Activated naive CD4-positive, alpha-beta T cell treated with anti-CD3 and anti-CD28 coated beads for 36 hours (primary cell): ENCODE measurements at places on chromosomes 2 and 18. TPM values are rescaled to one million over a fixed set of nuclear protein-coding genes. Genes with fewer than 3 reads are reported as not detected.

GRCh38 chr2:102116630-102117471, 25.7 kb upstream of the IL1R1 start:
- peaks cover 2% of the 10 kb centered on the region for H3K27me3 ChIP-seq
- peaks cover 50% of the 10 kb centered on the region for H3K4me1 ChIP-seq
- DNase-seq = no peak
- peak overlapping the region; percentile 33 for H3K27ac ChIP-seq

GRCh38 chr2:202824901-202825300, 46.7 kb downstream of the ICA1L start:
- no peaks in the 10 kb centered on the region for H3K36me3 ChIP-seq
- DNase-seq = no peak
- H3K27ac ChIP-seq = no peak overlapping the region
- H3K4me3 ChIP-seq = no peak overlapping the region
- H3K4me1 ChIP-seq = no peaks in the 10 kb centered on the region

- H3K36me3 ChIP-seq = peaks cover 69% of the 10 kb centered on the region
- DNase-seq = peak; percentile 57
- peak overlapping the region; percentile 58 for H3K27ac ChIP-seq
- no peak overlapping the region for H3K4me3 ChIP-seq
- peaks cover 31% of the 10 kb centered on the region for H3K4me1 ChIP-seq
These were observed 72.0 kb downstream of the RIF1 start for GRCh38 chr2:151481744-151482143.

- H3K27me3 ChIP-seq = no peaks in the 10 kb centered on the region
- no peak overlapping the region for H3K4me3 ChIP-seq
- no peak for DNase-seq
These were observed 68.5 kb downstream of the PIGN start for GRCh38 chr18:62118328-62118727.

- H3K4me3 ChIP-seq = no peak overlapping the region
- H3K27ac ChIP-seq = no peak overlapping the region
These were observed 49.9 kb upstream of the PNPT1 start for GRCh38 chr2:55743583-55743982.

DNA sequence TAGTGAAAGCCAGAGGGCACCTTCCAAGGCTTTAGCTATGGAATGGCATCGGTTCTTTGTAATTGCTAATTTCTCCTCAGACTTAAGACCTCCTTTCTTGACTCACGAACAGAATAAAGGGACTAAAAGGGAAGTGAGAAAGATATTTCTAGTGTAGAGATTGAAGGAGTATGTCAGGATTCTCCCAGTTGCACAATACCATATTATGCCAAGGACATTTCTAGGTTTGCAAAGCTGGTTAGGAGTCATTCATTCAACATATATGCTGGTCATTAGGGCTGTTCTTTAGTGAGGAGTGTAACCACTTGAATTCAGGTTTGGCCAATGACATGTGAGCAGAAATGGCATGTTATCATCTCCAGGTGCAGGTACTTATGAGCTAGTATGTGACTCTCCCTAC, 7.4 kb downstream of the REEP1 start:
- peaks cover 2% of the 10 kb centered on the region for H3K27me3 ChIP-seq
- H3K27ac ChIP-seq = no peak overlapping the region
- no peaks in the 10 kb centered on the region for H3K4me1 ChIP-seq
- no peak for DNase-seq

DNA sequence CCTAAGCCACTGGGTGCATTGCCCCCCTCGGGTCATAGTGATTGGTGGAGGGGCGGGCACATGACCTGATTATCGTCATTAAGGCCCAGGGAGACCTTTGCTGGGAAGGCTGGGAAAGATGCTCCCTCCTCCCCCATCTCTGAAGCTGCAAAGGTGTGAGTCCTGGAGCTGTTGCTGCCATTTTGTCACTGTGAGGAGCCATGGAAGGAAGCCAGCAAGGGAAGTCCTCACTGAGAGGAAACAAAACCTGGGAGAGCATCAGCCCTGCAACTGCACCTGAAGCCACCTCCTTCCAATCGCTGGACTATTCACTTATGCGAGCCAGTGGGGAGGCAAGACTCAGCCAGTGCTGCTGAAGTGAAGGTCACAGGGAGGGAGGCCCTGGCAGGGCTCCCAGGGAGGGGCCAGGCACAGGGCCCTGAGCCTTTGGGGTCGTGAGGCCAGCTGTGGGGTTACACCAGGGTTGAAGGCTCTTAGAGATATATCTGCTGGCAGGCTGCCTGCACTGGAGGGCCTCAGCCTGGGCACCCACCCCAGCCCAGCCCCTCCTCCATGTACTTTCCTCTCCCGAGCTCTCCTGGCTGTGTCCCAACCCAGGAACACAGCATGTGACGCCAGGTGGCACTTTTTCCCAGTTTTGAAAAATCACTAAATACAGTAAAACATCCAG, 10.7 kb upstream of the FAHD2A start:
- no peaks in the 10 kb centered on the region for H3K4me1 ChIP-seq
- no peak overlapping the region for H3K27ac ChIP-seq
- no peaks in the 10 kb centered on the region for H3K27me3 ChIP-seq
- no peak for DNase-seq

DNA sequence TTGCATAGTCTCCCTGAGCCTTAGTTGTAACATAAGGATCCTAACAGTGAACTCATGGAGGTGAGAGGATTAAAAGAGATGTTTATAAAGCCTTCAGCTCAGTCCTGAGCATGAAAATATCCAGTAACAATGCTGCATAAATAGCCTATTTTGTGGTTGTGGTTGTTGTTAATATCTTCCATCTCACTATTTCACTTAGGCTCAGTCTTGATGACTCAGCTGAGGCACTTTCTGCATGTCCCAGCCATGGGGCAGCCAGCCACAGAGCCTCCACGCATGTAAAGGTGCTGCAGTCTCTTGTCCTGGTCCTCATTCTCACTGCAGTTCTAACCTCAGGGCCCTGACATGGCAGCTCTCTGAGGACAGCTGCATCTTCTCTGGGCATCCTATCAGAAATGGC, 218.8 kb upstream of the PKDCC start:
- no peak overlapping the region for H3K4me3 ChIP-seq
- H3K4me1 ChIP-seq = no peaks in the 10 kb centered on the region
- no peak for DNase-seq
- no peak overlapping the region for H3K27ac ChIP-seq

DNA sequence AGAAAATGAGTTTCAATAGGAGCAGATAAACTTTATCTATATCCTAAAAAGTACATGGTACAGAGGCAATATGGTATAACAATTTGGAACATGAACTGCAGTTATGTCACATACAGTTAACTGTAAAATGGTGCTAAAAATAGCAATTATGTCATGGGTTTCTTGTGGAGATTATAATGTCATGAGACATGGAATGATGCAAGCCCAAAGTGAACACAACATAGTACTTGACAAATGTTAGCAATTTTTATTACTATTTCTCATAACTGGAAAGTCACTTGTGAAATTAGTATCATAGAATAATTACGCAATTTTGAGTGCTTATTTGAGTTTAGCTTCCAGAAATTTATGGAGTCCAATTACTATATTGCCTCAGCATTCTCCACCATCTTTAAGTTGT, 1263.4 kb downstream of the DSC3 start:
- no peak for DNase-seq
- H3K4me3 ChIP-seq = no peak overlapping the region
- H3K4me1 ChIP-seq = no peaks in the 10 kb centered on the region

GRCh38 chr18:22545066-22545760, 127.5 kb upstream of the CTAGE1 start:
- no peak overlapping the region for H3K27ac ChIP-seq
- no peak for DNase-seq
- H3K4me3 ChIP-seq = no peak overlapping the region
- no peaks in the 10 kb centered on the region for H3K36me3 ChIP-seq
- H3K27me3 ChIP-seq = no peaks in the 10 kb centered on the region

DNA sequence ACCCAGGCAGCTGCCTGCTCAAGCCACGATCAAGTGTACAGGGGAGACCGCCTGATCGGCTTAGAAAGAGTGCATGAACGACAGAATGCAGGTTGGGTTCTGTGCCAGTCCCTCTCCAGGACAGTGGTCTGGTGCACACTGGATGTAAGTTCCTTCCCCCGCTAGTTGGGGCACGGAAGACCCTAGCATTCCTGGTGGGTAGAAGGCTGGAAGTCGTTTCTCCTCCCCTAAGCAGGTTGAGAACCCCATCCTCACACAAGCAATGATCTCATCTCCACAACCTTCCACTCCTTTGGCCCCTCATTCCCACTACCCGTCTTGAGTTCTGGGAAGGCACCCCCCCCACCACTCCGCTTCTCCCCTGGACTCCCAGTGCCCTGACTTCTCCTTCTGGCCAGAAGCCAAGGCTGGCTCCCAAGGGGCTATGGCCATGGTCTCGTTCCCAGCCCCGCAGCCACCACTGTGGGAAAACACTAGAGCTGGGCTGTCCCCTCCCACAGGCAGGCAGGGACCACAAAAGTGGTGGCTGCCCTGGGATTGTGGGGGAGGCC, 1.4 kb upstream of the ANKRD39 start:
- H3K27ac ChIP-seq = no peak overlapping the region
- DNase-seq = no peak
- no peaks in the 10 kb centered on the region for H3K27me3 ChIP-seq
- H3K4me3 ChIP-seq = peak overlapping the region; percentile 86
- peaks cover 7% of the 10 kb centered on the region for H3K36me3 ChIP-seq
- peaks cover 33% of the 10 kb centered on the region for H3K4me1 ChIP-seq

DNA sequence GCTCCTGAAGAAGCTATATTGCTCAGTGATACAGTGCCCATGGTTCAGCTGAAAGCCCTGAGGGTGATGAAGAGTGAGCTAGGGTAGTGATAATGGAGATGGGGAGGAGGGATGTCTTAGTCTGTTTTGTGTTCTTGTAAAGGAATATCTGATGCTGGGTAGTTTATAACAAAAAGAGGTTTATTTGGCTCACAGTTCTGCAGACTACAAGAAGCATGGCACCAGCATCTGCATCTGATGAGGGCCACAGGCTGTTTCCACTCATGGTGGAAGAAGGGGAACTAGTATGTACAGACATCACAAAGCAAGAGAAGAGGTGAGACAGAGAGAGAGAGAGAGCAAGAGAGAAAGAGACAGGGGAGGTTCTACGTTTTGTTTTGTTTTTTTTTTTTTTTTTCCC, 417.3 kb upstream of the TRIB2 start:
- no peak for DNase-seq

DNA sequence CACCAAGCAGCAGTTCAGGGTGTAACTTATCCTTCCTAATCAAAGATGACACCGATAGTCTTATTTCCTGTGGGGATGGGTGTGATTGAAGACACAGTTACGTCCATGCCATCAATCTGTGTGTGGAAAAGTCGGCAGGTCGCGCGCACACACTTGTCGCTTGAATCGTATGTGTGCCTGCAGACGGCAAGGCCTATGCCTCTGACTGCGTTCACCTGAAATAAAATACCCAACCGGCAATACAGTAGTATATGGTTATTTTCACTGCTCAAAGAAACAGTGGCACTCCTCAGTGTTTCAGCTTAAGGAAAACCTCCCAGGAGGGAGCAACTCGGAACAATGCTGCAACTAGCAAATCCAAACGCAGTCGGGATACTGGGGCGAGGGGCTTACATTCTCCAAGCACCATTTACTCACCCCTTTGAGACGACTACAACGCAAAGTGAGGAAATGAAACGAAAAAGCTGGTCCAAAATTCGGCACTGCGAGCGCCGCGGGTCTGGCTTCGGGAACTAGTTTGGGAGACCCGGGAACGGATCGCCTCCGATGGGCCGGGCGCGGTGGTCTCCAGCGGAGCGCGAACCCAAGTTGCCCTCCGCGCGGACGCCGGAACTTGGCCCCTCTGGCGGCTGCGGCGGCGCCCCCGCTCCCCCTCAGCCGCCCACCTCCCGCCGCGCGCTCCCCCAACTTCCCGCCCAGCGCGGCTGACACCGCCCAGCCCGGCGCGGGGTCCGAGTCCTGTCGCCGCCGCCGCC, 675 bp downstream of the PRKD3 start:
- H3K27me3 ChIP-seq = peaks cover 19% of the 10 kb centered on the region
- DNase-seq = peak; percentile 51
- H3K27ac ChIP-seq = peak overlapping the region; percentile 84

GRCh38 chr2:30923623-30924022, 116.4 kb upstream of the CAPN13 start:
- no peaks in the 10 kb centered on the region for H3K4me1 ChIP-seq
- no peak for DNase-seq
- no peaks in the 10 kb centered on the region for H3K27me3 ChIP-seq
- no peak overlapping the region for H3K4me3 ChIP-seq
- H3K36me3 ChIP-seq = no peaks in the 10 kb centered on the region

DNA sequence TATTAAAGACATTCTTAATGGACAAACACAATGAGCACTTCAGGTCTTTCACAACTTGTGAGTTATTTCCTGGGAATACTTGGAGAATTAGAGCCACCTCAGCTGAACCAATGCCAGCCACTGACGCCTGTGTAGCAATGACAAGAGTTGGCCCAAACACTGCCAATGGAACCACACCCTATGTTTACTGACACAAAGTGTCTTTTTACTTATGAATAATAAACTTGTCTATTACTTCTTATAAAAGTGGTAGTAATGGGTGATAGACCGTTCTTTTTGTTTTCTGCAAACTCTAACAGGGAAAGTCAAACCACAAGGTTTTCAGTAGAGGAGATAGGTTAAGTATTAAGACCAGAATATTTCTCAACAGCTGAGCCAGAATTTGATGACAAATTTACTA, 12.5 kb upstream of the CHAC2 start:
- H3K27me3 ChIP-seq = no peaks in the 10 kb centered on the region
- H3K4me3 ChIP-seq = no peak overlapping the region
- H3K36me3 ChIP-seq = peaks cover 19% of the 10 kb centered on the region
- no peak for DNase-seq

DNA sequence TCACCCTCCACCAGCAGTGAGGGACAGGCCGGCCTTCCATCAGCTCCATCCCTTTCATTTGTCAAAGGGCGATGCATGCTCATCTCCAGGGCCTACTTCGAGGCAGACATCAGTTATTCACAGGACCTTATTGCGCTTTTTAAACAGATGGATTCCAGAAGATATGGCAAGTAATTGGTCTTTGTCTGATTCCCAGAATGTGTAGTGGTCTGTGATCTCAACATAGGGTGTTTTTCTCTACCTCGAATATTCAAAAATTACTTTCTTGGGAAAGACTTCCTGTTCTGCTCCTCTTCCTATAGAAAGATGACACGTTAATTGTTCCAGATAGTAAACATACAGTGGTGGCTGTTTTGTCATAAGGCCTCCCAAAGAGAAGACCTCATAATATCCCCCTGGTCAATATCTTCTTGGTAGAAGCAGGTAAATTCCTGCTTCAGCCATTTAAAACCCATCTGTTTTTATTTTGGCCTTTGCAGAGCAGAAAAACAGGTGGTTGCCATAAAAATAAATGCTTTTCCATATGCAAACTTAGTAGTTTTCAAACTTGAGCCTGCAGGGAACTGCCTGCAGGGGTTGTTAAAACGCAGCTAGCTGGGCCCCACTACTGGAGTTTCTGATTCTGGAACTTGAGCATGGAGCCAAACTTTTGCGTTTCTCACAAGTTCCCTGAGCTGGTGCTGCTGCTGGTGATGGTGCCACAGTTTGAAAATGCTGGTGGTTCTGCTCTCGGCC, 8.2 kb downstream of the SMARCAL1 start:
- no peak overlapping the region for H3K4me3 ChIP-seq
- H3K4me1 ChIP-seq = peaks cover 2% of the 10 kb centered on the region
- peaks cover 48% of the 10 kb centered on the region for H3K36me3 ChIP-seq
- H3K27ac ChIP-seq = no peak overlapping the region
- DNase-seq = no peak
- H3K27me3 ChIP-seq = no peaks in the 10 kb centered on the region

The DCTN1 gene
- total RNA-seq = 54.0 TPM

The FHOD3 gene
- total RNA-seq = not detected

The MC5R gene
- total RNA-seq = not detected

The HRH4 gene
- not detected for total RNA-seq

The SH3RF3 gene
- 1.8 TPM for total RNA-seq

The DQX1 gene
- total RNA-seq = 0.45 TPM
